ENCODE measurements at places on chromosomes 5 and 9.

GRCh38 chr5:71528206-71528605, 58.9 kb upstream of the MCCC2 start:
- no peak for DNase-seq

DNA sequence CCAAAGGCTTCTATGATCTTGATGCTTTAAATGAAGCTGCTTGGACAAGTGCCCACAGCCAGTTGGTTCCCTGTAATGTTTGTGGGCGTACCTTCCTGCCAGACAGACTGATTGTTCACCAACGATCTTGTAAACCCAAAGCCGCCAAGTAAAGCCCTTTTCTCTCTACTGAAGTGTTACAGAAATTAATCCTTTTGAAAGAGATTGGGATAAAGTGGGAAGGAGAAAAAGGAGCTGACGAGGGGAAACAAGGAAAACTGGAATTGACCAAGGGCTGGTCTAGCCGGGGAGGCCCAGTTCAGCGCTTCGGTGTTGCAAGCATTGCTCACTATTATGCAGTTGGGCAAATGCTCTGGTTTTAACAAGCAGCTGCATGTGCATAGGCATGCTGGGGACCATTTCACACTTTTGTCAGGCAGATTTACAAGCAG, 53.2 kb downstream of the ZNF474 start:
- DNase-seq = peak; percentile 81

- DNase-seq = no peak
Measured at GRCh38 chr9:120258096-120258495, 321.9 kb downstream of the CDK5RAP2 start.

DNA sequence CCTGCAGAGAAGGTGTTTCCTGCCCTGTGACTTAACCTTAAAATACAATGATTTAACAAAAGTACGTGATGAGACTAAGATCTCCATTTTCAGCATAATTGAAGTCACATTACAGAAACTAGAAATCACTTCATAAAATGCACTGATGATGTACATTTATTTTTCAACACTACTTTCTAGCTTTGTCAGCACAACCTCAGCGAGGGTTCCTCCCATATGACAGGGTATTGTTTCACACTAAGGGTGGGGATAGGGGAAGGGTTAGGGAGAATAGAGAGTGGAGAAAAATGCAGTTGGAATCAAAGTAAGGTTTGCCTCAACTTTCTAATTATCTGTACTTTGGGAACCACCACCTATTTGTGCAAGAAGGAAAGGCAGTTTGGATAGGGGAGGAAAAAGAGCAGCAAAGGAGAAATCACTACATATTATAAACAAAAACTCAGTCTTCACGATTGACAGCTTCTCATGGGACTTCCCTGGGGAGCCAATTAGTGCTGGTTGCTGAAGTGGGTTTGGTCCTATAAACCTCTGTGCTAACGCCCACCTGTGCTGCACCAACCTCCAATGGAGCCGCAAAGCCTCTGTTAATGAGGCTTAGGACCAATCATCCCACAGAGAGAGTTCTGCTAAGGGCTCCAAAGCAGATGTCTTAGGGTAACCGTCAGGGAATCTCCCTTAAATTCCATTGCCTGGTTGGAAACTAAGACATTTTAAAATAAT, 369.2 kb upstream of the PDE4D start:
- no peak for DNase-seq

GRCh38 chr5:169202969-169203368, 98.0 kb downstream of the SLIT3 start:
- DNase-seq = peak; percentile 19

GRCh38 chr5:40838086-40838485, 3.1 kb upstream of the RPL37 start:
- DNase-seq = no peak

- DNase-seq = no peak
Measured at GRCh38 chr9:98289614-98290201, 34.3 kb upstream of the TBC1D2 start.

DNA sequence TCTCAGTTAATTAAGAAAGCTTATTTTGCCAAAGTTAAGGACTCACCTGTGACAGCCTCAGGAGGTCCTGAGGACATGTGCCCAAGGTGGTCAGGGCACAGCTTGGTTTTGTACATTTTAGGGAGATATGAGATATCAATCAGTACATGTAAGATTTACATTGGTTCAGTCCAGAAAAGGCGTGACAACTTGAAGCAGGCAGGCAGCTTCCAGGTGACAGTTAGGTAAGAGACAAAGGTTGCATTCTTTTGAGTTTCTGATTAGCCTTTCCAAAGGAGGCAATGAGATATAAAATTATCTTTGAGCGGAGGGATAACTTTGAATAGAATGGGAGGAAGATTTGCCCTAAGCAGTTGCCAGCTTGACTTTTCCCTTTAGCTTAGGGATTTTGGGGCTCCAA, 47.8 kb downstream of the SLC1A1 start:
- DNase-seq = no peak

DNA sequence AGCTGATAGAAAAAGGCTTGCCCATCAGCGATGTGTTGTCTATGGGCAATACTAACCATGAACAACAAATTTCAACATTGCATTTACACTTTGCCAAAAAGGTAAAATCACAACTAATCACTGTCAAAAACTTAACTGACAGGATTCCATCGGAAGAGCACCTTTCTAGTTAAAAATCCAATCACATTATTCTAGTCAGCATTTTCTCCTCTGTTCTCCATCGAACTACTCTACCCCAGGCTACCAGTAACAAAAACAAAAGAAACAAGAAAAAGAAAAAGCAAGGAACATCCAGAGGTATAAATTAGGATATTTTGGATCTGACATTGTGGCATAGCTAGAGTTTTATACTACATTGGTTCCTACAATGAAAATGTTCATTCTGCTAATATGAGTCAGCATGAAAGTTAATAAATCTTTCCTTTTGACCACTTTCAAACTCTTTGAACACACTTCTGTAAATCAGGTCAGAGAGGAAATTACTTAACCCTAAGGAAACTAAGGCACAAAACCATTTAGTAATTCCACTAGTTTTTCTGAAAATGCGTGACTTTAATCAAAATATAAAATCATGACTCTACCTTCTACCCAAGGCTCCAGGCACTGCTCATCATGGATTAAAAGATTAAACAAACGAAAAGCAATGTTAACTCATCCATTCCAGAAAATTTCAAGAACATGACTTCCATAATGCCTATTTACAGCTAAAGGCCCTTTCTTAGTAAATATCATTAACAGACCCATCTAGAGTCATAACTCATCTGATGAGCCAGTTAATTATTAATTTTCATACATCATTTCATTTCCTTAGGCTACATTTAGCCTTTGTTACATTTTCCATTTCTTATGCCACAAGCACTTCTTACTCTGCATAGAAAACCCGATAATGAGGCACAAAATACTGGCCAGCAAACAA, 10.2 kb downstream of the GLIS3 start:
- no peak for DNase-seq

- no peak for DNase-seq
Measured at GRCh38 chr5:35038891-35039290, 8.9 kb downstream of the AGXT2 start.

DNA sequence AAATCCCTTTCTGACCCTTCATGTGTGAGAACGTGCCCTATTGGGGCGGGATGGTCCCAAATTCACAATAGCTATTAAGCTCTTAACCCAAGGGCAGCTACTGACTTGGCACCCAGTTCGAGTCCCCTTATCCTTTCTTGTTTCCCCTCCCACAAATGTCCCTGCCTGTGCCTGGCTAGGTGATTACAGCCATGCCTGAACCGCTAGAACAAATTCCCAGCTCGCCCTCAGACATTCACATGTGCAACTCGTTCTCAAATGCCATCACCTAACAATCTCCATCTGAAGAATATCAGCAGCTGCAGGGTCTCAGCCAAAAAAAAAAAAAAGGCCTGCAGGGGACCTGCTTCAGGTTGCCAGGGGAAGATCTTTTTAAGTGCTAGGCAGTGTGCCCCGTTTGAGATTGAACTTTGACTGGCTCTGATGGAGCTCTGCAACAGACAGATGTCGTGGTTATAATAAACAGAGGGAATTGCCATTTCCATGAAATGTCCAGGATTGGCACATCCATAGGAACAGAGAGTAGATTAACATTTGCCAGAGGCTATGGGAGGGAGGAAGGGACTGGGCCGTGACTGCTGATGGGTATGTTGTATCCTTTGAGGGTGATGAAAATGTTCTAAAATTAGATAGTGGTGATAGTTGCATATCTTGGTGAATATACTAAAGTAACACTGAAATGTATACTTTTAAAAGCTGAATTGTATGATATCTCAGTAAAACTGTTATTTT, 347.2 kb upstream of the WWC1 start:
- DNase-seq = peak; percentile 63
